Motor neuron (in vitro differentiated cells): ENCODE measurements at places on chromosomes 4 and X. TPM values are rescaled to one million over a fixed set of nuclear protein-coding genes. Genes with fewer than 3 reads are reported as not detected.

GRCh38 chr4:8832113-8832915 is 39.3 kb downstream of the HMX1 start:
- ATAC-seq, result no peak

DNA sequence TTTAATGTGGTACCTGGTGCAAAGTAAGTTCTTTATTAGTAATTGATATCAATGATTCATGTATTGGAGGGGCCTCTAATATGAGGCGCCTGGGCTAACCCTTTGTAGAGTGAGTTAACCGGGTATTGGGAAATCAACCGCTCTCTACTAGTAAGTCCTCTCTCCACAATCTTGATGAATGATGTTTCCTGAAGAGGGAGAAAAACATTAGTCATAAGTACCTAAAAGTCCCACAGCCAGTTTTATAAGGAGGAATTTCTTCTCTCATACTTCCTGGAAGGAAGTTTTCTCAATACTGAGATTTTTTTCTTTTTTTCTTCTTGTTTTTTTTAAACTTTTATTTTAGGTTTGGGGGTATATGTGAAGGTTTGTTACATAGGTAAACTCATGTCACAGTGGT is 62.3 kb downstream of the AGTR2 start:
- no peak for ATAC-seq

GRCh38 chr4:534101-534575 is 35.1 kb downstream of the PIGG start:
- no peak for ATAC-seq

GRCh38 chrX:115322375-115322774 is 32.9 kb downstream of the LUZP4 start:
- ATAC-seq, result no peak

DNA sequence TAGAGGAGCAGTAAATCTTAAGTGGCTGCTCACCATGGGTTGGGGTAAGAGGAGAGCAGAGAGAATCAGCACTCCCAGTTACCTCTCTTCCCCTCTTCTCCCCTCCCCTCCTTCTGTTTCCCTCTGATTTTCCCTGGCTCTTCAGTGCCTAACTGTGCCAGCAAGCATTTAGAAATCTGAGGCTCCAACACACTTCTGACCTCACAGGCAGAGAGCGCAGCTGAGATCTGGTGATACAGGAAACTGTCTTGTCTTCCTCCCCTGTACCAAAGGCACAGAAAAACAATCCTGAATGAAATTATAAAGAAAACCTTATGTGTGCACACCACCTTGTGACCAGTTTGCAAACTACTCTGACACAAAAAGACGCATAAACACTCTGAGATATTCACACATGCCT is 82.4 kb upstream of the SMIM10 start:
- no peak for ATAC-seq

DNA sequence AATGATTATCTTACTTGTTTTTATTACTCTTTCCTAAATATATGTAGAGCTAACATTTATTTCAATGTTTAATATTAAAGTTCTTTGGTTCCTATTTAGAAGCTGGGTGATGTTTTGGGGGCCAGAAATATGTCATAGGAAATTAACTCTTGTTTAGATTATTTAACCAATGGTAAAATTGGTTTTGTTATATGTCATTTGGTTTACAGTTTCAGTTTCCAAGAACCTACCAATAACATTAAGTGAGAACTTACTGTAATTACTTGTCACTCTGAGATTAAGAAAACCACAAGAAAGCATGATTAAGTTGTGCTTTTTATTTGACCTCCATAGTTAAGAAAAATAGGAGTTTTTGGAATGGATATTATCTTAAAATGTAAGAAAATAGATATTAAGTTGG is 121.2 kb downstream of the NDST3 start:
- ATAC-seq, result no peak

- ATAC-seq, result no peak
Measured at GRCh38 chr4:95091272-95091671, 333.5 kb downstream of the BMPR1B start.

GRCh38 chr4:15145709-15146108 is 143.4 kb downstream of the CPEB2 start:
- ATAC-seq, result no peak

DNA sequence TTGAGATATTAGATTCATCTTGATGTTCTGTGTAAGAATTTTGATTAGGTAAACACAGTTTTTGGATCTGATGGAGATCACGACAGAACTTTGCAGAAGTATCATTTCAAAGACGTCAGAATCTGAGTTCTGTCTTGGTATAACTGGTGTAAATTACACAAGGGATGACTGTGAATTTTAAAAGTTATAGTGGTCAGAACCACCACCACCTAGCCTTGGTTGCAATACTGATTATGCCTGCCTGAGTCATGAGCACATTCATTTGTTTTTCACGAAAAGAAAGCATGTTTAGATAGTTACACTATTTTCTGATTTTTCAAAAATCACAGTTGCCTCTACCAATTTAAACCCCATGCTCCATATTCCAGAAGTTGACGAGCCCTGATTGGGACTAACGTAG is 54.8 kb downstream of the ZFX start:
- no peak for ATAC-seq

- no peak for ATAC-seq
Measured at GRCh38 chr4:12701384-12701783, 782.8 kb downstream of the RAB28 start.

DNA sequence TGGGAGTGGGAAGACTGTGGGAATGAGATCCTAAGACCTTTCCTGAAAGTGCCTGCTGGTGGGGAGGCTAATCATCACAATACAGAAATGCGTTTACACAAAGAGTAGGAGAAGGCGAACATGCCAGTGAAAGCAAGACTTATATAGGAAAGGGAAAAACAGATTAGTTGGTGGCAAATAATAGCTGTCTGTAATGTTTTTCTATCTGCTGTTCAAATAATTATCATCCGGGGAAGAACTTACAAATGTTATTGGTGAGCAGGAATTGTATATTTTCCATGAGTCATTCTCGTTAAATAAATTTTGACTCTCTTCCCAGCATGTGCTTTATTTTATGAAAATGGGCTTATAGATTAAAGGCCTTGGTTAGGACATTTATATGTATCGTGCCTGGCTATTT is 196.5 kb downstream of the ARHGAP10 start:
- ATAC-seq, result no peak

The MAGEA2 gene
- 0.08 TPM in 1 of 2 replicates, not detected in the other for total RNA-seq

The HSFX4 gene
- total RNA-seq, result 0.18 and 0.42 TPM in 2 replicates
